Activated T-cell treated with anti-CD3 and anti-CD28 coated beads for 4 hours (primary cell): ENCODE measurements at places on chromosomes 12 and 14.

- DNase-seq, result no peak
Observed at GRCh38 chr14:31668348-31668747, 107.1 kb downstream of the NUBPL start.

DNA sequence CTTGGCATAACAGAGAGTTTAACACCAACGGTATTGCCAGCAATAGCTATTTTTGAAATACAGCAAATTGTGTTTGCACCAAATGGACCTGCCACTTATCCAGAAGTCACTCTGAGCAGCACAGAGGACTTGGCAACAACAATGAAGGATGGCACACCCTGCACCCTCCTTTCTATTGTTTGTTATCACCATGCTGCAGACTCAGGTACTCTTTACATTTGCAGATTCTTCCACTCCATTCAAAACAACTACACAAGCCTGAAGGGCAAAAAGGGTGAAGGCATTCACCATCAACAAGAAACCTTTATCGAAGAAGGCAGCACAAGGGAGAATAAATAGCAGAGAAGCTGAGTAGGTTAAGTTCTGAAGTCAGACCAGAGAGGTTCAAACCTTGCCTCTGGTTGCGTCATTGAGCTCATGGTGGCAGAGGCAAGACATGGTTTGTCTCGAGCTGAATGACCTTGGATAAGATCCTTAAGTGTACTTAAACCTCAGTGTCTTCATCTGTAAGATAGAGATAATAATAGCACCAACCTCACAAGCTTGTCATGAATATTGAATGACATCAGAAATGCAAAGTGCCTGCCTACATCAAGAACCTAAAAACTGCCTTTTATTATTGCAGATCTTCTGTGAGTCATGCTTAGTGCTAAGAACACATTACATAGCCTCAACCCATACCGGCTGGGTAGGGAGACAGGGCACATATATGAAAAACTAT lies 1.4 kb upstream of the ACSM4 start:
- DNase-seq, result no peak

DNA sequence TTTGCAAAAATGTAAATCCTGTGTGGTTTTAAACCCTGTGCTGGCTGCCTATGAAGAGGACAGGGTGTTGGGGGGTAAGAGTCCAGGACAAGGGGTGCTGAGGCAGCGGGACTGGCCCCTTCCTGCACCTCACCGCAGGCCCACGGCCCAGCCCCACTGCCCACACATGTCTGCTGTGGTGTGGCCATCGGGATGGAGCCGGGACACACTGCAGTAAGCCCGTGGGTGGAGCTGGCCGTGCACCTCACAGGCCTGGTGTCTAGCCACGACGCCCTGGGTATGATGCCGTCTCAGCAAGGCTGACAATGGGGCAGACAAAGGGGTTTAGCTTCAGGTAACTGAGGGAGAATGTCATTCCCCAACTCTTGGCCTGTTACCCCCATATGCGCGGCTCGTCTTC lies 19.6 kb downstream of the AMN start:
- no peak for DNase-seq

DNA sequence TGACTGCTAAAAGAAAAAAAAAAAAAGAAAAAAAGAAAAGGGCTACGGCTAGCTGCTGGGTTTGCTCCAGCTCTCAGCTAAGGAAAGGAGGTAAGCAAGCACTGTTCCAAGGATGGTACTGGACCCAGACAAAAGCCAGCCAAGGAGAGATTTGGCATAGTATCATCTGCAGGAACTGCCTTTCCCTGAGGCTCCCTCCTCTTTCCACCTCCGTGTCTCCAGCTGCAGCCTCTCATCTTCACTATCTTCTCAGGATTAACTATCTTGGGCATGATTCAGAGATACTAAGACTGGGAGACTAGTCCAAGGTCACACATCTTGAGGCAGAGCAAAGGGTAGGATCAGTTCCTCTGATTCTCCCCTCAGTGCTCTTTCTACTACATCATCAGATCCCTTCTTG lies 6.0 kb downstream of the KITLG start:
- no peak for DNase-seq

DNA sequence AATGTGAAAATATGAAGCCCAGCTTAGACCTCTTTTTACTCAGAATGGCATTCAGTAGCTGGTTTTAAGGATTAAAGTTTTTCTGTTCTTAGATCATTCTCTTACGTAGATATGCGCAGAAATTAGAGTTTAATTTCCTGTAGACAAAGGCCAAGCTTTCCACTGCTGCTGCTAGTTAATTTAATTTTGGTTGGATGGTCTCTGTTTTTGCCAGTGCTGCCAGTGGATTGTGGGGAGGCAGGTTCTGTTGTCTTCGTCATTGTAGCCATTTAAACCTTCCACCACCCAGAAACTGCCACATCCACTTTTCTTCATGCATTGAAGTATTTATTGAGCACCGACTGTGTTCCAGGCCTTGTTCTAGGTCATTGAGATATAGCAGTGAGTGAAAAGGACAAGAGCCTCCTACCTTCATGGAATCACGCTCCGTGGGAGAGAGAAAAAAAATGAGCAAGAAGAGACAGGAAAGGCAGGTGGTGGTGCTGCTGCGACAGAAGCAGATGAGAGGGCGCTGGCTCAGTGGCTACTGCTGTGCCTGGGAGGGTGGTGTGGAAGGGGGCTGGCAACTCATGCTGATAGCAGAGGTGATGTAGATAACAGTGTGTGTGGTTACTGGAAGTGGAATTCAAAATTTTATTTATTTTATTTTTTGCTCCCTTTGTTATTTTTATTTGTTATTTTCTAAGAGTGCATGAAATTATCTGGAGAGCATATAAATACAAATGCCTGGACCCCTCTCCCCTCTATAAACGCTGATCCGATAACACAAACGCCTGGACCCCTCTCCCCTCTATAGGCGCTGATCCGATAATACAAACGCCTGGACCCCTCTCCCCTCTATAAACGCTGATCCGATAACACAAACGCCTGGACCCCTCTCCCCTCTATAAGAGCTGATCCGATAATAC lies 33.3 kb downstream of the DYNC1H1 start:
- DNase-seq, result no peak

DNA sequence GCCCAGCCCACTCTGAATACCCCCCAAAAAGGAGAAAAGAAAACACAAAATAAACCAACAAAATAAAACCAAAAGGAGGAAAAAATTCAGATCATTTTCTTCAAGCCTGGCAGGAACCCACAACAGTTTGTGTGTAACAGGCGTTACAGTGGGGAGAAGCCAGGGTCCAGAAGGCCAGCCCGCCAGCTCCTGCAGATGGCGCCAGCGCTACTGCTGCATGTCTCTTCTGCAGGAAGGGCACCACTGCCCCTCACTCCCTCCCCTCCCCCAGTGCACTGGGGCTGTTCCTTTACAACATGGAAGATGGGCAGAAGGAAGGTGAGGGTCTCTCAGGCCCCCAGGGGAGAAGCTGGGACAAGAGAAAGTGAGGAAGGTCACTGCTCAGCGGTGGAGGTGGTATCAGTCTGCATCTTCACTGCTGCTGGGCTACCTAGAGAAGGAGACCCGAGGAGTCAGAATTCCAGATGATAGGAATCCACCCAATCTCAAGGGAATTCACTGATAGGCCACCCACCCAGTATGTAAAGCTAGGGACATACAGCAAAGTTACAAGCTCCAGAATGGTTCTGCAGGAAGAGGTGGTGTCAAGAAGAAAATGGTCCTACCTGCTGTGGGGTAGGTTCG lies 2.3 kb upstream of the NOP2 start:
- DNase-seq, result no peak

- no peak for DNase-seq
Observed at GRCh38 chr14:95981965-95982364, 57.2 kb upstream of the C14orf132 start.

DNA sequence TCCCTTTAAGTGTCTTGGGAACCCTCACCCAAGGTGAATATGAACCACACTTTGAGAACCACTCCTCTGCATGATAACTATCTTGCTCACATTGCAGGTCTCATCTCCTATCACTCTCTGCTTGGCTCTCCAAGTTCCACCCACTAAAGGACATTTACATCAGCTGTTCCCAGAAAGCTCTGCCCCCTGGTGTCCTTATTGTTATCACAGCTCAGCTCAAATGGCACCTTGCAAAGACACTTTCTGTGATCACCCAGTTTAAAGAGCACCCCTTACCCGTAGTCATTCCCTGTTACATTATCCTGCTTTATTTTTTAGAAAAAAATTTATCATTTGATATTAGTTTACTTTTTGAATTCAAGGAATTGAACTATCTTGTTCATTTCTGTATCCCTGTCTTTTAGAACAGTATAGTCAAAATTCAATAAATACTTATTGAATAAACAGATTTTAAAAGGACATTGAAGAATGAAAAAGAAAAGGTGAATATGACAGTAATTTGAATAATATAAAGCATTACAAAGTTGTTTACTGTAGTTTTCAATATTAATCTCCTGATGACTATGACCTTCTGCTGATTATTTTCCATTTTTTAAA lies 20.5 kb upstream of the GUCY2C start:
- DNase-seq, result peak; percentile 26

DNA sequence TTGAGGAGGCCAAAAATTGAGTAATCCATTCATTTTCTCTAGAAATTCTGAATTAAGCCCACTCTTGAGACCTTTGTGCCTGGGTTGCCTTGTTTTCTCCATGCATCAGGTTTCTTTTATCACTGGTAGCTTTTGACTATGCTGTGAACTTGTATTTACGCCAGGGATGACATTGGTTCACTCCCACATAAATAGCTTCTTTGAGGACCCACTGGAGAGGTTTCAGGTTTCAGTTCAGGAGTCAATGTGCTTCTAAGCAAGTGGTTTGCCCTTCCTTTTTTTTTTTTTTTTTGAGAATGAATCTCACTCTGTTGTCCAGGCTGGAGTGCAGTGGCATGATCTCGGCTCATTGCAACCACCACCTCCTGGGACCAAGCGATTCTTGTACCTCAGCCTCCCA lies 10.2 kb upstream of the SLC17A8 start:
- no peak for DNase-seq

- no peak for DNase-seq
Observed at GRCh38 chr14:84445486-84445885, 1084.5 kb upstream of the FLRT2 start.

GRCh38 chr14:96085369-96085768 lies 46.2 kb downstream of the C14orf132 start:
- DNase-seq, result no peak

GRCh38 chr14:93121030-93121834 lies 5.5 kb upstream of the ITPK1 start:
- DNase-seq, result no peak

DNA sequence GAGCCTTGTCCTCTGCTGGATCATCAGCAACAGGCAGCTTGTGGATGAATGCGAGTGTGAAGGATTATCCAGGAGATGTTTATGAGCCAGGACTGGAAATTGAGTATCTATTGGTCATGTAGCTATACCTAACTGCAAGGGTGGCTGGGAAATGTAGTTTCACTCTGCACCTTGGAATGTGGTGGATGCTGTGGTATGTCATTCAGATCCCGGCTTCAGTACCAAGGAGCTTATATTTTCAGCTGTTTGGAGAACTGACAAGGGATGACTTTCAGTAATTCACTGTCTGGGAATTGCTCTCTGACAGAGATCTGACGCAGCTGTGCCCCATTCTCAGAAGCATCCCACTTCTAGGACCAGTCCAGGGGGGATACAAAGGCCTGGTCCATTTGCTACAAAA lies 792.3 kb upstream of the NOVA1 start:
- DNase-seq, result no peak

- no peak for DNase-seq
Observed at GRCh38 chr12:24814379-24815113, 134.4 kb downstream of the BCAT1 start.

DNA sequence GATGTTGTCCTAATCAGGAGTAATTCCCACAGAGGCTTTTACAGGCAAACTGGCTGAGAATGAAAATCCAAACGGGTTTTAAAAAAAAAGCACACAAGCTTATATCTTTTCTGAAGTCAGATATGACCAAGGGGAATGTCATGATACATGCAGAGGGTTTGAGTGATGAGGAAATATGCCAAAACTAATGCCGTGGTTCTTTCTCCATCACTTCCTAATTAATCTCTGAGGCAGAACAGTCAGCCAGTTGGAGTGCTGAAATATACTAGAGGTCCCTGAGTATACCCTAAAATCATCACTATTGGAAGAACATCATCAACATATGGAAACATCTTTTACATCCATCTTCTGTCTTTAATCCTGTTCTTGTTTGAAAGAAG lies 160.8 kb upstream of the FAR2 start:
- no peak for DNase-seq

- no peak for DNase-seq
Observed at GRCh38 chr14:21880918-21881317, 207.3 kb upstream of the OR4E1 start.

DNA sequence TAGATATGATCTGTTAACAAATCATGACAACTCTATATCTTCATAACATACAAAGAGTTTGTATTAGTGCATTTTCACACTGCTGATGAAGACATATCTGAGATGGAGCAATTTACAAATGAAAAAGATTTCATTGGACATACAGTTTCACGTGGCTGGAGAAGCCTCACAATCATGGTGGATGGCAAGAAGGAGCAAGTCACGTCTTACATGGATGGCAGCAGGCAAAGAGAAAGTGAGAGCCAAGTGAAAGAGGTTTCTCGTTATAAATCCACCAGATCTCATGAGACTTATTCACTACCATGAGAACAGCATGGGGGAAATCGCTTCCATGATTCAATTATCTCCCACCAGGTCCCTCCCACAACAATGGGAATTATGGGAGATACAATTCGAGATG lies 157.6 kb downstream of the DUSP6 start:
- DNase-seq, result no peak

- DNase-seq, result no peak
Observed at GRCh38 chr12:89082370-89082753, 269.9 kb downstream of the DUSP6 start.

- DNase-seq, result no peak
Observed at GRCh38 chr12:117010693-117011451, 88.3 kb downstream of the TESC start.

- no peak for DNase-seq
Observed at GRCh38 chr12:98883231-98883630, 238.1 kb downstream of the APAF1 start.

GRCh38 chr12:22406627-22407026 lies 72.1 kb upstream of the ST8SIA1 start:
- no peak for DNase-seq

DNA sequence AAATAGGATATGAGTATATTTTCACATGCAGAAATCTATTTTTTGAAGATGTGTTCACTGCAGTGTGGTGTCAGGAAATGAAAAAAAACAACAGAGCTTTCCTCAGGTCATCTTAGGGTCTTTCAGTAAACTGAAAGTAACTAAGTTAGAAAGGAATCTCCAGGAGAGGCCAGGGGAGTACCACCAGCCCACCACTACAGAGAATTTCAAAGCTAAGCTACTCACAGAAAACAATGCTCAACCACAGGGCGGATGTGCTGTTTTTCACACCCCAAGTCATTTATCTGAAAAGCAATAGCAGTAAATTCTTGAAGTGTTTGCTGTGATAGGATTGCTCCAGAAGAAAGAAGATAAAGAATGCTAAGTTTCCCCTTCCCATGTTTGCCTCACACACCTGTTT lies 79.0 kb downstream of the IFNG start:
- no peak for DNase-seq

GRCh38 chr12:5371631-5372030 lies 60.3 kb upstream of the NTF3 start:
- no peak for DNase-seq
